ENCODE measurements at places on chromosomes 6 and 20.

GRCh38 chr6:84089081-84089480 lies 55.5 kb downstream of the MRAP2 start:
- DNase-seq: no peak

DNA sequence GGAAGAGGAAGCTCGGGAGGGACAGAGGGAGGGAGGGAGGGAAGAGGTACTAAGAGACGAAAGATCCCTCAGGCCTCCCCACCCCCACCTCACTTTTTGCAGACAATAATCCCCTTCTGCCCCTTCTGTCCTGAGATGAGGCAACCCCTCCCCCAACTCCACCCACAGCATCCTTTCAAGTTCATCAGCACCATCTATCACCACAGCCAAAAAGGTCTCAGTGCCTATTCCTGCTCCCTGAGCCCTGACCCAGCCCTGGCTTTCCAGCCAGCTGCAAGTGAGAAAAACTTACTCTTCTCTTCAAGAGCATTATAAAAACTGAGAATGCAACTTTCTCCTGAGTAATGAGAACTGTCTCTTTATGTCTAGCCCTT lies 133.2 kb upstream of the LRFN2 start:
- DNase-seq: no peak

DNA sequence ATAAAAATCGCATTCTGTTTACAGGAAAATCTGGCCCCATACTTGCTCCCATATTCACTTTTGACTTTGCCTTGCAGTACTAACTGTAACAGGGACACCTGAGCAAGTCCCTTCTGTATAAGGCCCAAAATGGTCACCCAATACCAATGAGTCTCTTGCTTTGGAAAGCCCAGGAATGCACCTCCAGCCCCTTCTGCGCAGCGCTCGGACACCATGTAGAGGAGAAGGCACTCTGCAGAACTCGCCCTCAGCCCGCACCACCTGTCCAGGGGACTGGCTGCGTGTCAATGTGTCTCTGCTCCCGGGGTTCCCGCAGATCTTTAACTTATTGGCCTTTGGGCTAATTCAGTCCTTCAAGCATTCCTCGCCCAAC lies 746 bp upstream of the PRND start:
- DNase-seq: no peak

DNA sequence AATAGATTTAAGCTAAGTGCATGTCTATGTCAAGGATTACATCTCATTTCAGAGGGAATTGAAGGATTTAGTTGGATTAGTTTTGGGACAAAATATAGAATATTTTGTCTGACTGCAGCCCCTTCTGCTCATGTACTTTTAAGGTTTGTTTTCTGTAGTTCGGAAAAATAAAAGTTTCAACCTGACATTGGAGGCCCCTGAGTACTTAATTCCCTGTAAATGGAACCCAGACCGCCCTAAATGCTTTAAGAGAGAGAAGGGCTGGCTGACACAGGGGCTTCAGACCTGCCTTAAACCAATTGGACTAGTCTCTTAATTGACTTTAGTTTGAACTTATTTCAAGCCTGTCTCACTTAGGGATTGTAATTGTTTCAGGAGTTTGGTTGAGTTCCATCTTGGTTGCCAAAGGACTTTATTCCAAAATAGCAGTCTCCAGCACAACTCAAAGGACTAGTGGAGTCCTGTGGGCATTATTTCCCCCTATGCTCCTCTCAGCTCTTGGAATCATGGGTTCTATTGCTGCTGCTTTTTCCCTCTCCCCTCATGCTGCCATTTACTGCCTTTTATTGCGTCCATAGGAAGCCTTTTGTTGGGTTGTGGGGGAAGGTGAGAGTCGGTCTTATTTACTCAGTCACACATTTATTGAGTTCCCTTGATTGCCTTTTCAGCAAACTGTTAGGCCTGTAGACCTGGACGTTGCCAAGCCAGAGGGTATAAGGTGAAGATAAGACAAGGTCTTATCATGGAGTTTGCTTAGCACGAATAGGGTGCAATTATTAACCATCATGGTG lies 14.5 kb downstream of the BRD2 start:
- no peak for DNase-seq

DNA sequence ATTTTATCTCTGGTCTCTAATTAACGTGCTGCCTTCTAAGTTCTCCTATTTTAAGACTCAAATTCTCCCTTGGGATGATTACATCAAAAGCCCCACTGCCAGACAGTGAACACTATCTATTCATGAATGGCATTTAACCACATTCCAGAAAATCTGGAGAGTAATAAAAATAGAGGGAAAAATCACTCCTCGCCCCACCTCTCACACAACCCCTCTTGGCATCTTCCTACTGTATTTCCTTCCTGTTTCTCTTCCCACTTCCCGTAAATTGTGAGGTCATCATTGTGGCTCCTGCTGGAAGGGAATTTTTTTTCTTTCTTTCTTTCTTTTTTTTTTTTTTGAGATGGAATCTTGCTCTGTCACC lies 31.5 kb downstream of the RAB44 start:
- DNase-seq: no peak

GRCh38 chr20:38180781-38181180 lies 15.7 kb upstream of the TGM2 start:
- no peak for DNase-seq

DNA sequence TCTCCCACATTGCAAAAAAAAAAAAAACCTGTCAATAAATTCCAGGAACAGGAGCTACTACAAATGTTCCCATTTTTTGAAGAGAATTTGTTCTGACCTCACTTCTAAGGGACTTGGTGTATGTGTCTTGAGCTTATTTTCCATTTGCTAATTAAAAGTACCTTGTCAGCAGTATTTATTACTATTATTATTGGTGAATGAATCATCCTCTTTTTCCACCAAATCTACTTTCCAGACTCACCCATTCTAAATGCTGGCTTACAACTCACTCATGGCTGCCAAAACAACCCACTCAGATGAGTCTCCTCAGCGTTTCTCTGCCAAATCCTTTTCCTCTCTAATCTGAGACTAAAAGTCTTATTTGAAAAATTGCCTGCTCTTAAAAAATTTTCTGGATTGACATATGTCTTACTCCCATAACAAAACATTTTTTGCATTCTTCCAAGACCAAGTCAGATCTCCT lies 33.2 kb upstream of the TASP1 start:
- no peak for DNase-seq

- DNase-seq: peak; percentile 35
Observed at GRCh38 chr6:111750753-111751673, 122.2 kb downstream of the FYN start.

DNA sequence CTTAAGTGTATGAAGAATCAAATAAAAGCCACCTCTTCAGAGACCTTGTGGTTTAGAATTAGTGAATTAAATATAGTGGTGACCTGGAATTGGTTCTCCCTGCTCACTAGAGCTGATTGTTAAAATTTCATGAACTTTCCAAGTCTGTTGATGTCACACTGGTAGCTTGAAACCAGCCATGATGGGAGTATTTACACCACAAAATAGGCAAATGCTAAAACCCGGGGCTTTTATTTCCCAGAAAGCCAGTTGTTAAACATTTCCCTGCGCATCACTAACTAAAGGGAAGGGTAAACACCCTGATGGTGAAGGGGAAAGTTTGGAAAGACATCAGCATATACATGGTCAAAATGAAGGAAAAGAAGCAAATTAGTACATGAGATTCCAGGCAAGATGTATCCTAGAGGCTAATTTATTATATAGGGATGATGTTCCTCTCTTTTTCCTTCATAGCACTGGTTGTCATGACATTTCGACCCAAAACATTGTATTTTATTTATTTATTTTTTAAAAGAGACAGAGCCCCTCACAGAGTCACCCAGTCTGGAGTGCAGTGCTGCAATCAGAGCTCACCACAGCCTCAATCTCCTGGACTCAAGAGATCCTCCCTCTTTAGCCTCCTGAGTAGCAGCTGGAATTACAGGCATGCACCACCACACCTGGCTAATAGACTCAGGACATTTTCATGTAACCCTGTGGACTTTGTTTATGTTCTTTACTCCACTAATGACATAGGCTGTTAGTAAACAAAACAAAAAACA lies 123.2 kb downstream of the RIN2 start:
- DNase-seq: no peak

DNA sequence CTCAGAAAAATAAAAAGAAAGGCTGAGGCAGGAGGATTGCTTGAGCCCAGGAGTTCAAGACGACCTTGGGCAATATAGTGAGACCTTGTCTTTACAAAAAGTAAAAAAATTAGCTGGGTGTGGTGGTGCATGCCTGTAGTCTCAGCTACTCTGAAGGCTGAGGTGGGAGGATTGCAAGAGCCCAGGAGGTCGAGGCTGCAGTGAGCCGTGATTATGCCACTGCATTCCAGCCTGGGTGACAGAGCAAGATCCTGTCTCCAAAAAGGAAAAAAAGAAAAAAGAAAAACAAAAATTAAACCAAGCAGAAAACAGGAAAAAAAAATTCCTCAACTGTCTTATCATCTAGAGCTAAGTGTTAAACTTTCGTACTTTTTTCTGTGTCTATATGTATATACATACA lies 12.4 kb upstream of the SRSF3 start:
- DNase-seq: no peak

- DNase-seq: no peak
Observed at GRCh38 chr20:62528983-62529891, 53.4 kb upstream of the GATA5 start.

GRCh38 chr20:15814911-15815310 lies 758.3 kb downstream of the KIF16B start:
- no peak for DNase-seq

DNA sequence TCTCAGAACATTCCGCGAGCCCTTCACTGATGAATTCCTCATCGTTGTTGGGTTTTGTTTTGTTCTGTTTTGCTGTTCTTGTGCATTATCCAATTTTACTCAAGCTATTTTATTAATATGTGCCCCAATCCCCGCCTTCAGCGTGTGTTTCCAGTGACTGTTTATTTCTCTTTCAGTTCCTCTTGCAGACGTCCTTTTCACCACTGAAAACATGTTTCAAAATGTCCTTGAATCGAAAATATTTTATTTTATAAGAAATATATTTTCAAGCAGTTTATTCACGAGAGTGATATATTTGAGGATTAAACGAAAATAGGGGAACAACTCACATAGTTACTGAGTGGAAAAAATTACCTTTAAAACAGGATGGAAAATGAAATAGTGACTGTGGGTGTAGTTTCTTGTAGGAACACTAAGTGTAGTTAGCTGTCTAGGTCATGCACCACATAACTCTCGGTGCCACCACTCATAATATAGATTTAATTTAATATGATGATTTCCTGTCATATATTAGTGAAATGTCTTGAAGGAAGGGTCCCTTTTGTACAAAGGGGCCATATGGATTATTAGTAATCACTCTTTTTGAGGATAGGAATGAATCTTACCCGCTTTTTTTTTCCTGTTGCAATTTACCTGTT lies 45.3 kb upstream of the HDDC2 start:
- no peak for DNase-seq

GRCh38 chr6:24680582-24680981 lies 13.7 kb downstream of the ACOT13 start:
- DNase-seq: no peak

- no peak for DNase-seq
Observed at GRCh38 chr6:14348389-14348788, 230.8 kb downstream of the CD83 start.

DNA sequence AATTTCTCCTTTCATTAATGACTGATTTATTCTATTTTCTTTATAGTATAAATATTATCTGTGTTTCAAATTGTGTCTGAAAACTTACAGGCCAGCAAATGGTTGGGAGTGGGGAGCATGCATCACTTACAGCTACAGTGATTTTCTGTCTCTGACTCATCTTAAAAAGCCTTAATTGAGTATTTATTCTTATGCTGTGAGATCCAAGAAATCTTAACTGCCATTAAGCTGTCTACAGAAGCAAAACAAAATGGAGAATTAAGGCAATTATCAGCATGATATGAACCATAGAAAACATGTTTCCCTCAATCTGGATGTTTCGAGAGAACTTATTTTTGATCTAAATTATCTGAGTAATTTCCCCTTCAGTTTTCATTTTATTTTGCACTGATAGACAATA lies 831.2 kb downstream of the KIF16B start:
- DNase-seq: no peak

DNA sequence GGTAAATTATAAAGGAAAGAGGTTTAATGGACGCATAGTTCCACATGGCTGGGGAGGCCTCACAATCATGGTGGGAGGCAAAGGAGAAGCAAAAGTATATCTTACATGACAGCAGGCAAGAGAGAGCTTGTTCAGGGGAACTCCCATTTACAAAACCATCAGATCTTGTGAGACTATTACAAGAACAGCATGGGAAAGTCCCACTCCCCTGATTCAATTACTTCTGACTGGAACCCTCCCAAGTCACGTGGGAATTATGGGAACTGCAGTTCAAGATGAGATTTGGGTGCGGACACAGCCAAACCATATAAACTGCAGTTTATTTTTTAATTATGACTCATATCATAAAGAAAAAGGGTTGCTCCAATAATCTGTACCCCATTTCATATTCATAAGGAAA lies 22.3 kb upstream of the HLA-DQA2 start:
- DNase-seq: no peak

- DNase-seq: no peak
Observed at GRCh38 chr6:142356201-142356883, 54.5 kb downstream of the ADGRG6 start.

DNA sequence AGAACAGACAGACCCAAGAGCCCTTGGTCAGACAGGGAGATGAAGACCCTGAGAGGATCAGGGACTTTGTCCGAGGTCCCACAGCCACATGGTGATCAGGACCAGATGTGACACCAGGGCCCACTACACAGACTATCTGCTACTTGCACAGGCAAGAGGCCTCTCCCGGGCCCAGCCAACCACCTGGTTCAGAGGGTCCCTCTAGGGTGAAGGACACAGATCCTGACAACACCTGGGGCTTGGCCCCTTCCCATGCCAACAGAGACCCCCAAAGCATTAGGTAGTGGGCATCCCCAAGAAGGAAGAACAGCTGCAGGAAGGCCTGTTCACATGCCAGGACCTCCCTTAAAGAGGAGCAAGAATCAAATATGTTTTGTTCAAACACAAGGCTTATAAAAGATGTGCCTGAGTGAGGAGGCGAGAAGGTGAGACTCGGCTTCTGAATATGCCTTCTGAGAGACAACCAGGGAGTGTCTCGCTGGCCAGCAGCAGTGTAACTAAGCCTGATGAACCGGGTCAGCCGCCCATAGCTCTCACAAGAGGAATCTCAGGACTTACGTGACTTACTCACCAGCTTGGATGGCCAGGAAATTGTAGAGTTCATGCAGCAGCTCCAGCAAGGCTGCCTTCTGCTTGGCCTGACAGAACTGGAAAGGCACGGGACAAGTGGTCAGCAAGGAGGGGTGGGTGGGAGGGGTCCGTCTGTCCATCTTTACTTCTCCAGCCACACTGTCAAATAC lies 5.0 kb downstream of the LEMD2 start:
- DNase-seq: no peak

DNA sequence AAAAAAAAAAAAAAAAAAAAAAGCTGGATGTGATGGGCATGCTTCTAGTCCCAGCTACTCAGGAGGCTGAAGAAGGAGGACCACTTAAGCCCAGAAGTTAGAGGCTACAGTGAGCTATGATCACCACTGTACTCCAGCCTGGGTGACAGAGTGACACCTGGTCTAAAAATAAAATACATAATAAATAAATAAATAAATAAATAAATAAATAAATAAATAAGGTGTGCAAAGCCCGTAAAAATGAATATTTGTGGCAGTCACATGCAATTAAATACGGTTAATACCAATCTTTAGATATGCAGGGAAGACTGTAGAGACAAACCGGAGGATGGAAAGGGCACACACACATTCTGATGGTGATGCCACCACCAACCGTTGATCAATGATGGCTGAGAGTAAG lies 26.2 kb downstream of the IL22RA2 start:
- no peak for DNase-seq

GRCh38 chr6:29092957-29093356 lies 5.8 kb upstream of the OR2B3 start:
- no peak for DNase-seq

- DNase-seq: no peak
Observed at GRCh38 chr6:169312658-169313346, 59.2 kb upstream of the THBS2 start.

- no peak for DNase-seq
Observed at GRCh38 chr20:11311659-11312224, 606.0 kb upstream of the BTBD3 start.
